ENCODE measurements at places on chromosomes 4 and X.

DNA sequence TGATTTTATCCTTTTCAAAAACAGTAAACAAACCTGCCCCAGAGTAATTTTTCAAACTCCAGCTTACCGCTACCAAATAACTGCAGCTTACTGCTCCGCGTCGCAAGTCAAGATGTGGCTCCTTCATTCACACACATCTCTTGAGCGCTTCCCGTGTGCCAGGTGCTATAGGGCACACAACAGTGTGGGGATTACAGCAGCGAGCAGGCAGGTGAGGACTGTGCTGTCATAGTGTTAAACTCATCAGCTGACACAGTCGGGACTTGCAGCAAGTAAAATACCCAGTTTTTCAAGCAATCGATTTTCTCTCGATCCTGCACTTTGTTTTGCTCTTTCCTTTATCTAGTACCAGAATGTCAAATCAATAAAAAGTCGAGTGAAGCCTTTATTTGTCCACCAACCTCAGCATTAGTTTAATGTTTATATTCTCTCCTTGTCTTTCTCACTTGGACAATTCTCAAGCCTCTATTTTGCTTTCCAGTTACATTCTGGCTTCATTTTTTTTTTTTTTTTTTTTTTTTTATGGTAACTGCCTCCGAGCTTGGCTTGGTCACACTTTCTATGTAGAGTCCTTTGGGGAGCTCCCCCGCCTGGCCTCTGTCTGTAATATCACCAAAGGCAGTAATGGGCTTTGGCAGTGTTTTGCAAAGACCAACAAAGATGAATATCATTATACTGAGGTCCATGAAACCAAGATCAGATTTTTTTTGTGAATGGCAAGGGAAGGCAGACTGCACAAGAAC is 8.3 kb upstream of the ASB5 start:
- DNase-seq: peak; percentile 53

GRCh38 chr4:2818351-2818939 is 25.2 kb upstream of the ADD1 start:
- no peak for DNase-seq

GRCh38 chr4:99100876-99101275 is 12.3 kb upstream of the ADH5 start:
- DNase-seq: no peak

DNA sequence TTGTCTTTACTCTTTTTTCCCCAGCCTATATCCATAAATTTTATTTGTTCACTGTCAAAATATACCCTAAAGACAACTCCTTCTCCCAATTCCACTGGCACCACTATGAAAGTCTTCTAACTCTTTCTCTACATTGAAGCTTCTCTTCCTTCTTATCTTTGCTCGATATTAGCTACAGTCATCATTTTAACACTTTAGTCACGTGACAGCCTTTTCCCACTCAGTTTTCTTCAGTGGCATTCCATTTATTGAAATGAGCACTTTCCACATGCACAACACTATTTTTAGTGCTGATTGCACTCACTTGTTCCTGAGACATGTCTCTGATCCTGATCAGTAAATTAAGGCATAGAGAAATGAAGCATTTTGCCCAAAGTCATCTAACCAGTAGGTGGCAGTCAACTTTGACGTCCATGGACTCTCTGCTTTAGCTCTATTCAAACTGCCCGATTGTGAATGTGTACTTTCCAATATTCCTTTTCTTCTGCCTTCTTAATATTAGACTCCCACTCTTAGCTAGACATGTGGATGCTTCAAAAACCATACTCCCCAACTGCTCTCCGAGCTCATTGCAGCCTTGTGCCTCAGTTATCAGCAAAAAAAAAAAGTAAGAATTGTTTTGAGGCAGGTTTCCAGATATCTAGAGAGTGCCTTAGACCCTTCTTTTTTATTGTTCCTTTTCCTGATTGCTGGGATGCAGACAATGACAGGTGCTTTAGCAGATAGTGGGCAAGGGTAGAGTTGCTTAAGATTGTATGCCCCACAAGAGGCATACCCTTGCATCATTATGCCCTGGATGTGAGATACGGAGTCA is 394.4 kb upstream of the ADGRL3 start:
- peak; percentile 37 for DNase-seq

GRCh38 chr4:165784672-165785071 is 88.4 kb upstream of the TLL1 start:
- DNase-seq: no peak

GRCh38 chr4:141121768-141122454 is 11.4 kb downstream of the RNF150 start:
- no peak for DNase-seq

GRCh38 chrX:124395145-124395880 is 49.0 kb downstream of the SH2D1A start:
- DNase-seq: no peak

DNA sequence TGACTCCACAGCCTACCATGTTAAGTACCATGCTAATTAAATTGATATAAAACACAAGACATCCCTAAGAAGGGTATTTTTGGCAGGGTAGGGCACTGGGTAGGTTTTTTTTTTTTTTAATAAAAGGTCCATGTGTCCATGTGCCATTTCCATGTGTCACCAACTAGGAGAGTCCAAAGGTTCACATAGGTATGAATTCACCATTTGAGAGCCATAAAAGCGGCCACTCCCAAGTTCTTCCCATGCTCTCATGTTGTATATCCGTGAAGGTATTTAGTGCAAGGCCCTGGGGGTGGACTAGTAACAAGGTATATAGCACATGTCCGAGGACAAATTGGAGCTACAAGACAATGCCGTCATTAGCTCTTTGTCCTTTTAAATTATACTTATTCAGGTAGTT is 107.3 kb downstream of the PDE5A start:
- DNase-seq: no peak

DNA sequence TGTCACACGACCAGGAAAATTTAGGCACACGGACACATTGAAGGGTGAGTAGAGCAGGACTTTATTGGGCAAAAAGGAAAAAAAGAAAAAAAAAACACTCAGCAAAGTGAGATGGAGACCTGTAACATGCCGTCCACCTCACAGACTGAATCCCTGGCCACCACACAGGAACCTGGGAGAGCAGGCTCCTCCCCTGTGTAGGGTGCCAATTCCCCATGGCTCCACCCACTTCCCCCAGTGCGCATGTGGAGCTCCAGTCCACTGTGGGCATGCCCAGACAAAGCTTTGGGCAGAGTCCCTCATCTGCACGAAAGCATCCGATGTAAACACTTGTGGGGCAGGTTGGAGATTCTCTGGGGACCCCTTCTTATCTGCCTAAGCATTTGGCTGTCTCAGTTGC is 23.6 kb upstream of the CBR4 start:
- DNase-seq: peak; percentile 70

DNA sequence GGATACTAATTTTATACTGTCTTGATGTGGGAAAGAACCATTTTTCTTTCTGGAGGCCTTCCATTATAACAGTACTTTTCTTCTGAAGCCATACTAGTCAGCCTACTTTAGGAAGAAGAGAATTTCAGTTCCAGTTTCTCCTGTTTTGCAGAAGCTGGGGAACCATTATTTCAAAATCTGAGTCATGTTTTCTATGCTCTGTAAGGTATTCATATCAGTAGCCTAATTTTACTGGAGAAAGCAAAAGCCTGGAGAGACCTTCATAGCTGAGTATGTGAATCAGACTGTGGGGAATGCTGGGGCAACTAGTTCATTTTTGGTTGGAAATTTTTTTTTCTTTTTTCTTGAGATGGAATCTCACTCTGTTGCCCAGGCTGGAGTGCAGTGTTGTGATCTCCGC is 22.4 kb downstream of the AFF1 start:
- peak; percentile 72 for DNase-seq

GRCh38 chr4:40409835-40410234 is 74.7 kb downstream of the CHRNA9 start:
- peak; percentile 56 for DNase-seq

- no peak for DNase-seq
Measured at GRCh38 chr4:124224256-124224655, 488.3 kb downstream of the ANKRD50 start.

- no peak for DNase-seq
Measured at GRCh38 chr4:110411574-110412011, 64.4 kb upstream of the ENPEP start.

GRCh38 chr4:82419451-82419850 is 10.8 kb downstream of the HNRNPDL start:
- DNase-seq: no peak

- peak; percentile 33 for DNase-seq
Measured at GRCh38 chr4:150960079-150960478, 55.0 kb downstream of the LRBA start.

- no peak for DNase-seq
Measured at GRCh38 chr4:20844311-20844710, 144.1 kb downstream of the PACRGL start.

GRCh38 chr4:140485939-140486338 is 12.2 kb downstream of the MGAT4D start:
- no peak for DNase-seq

GRCh38 chr4:92992758-92993157 is 689.0 kb downstream of the GRID2 start:
- DNase-seq: no peak

- DNase-seq: no peak
Measured at GRCh38 chrX:56757327-56757726, 28.3 kb downstream of the NBDY start.

DNA sequence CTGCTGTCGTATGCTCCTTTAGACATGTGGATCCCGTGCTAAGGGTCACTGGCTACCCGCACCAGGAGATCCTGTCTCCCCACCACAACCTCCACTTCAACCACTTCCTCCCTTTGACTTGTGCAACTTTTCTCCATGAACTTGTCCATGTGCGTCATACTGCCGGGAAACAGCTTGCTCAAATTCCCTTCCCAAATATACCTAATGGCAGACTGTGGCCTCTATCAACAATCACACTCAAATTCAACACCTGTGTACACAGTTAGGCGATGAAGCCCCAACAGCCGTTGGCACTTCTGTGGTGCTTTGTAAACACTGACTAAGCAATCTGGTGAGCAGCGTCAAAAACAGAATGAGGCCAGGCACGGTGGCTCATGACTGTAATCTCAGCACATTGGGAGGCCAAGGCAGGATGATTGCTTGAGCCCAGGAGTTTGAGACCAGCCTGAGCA is 49.5 kb downstream of the CD99L2 start:
- peak; percentile 42 for DNase-seq

DNA sequence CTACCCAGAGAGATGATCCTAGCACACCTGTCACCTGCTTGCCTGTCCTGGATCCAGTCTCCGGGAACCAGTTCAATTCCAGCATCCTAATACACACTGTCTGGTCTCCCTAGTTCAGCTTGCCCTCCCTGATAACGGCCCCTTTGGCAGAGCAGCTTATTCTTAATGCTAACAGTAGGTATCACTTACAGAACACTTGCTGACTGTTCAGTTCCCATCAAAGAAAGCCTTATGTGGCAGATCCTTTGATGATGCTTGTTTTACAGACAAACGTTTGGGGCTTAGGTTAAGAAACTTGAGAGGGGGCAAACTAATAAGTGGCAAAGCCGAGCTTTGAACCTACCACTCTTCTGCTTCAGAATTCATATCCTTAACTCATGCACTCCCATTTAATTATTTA is 890 bp downstream of the RASSF6 start:
- DNase-seq: no peak

All from mammary epithelial cell (primary cell).